Glomerular endothelial cell (primary cell): ENCODE measurements at places on chromosomes 12 and 14.

DNA sequence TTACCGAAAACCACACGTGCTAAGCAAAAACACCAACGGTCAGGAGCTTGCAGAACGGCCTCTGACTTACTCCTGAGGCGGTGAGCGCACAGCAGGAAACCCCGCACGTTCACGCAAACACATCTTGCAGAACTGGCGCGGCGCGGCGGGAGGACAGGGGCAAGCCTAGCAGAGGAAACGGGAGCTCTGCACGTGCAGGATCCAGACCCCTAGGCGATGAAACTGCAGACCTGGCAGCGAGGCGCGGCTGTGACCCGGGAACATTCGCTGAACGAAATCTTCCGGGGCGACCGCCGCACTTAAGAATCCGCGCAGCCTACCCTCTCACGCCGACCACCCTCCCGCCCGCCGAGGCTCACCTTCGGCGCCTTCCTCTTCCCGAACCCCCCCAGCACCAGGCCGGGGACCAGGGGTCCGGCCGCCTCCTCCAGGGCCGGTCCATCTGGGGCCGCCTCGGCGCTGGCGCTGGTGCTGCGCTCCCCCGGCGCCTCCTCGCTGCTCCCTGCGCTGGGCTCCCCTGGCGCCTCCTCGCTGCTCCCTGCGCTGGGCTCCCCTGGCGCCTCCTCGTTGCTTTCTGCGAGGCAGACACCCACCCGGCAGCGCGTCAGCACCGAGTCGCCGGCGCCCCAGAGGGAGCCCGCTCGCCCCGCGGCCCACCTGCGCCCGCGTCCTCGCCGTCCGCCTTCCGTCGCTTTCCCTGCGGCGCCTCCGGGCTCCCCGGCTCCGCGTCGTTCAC, 615 bp downstream of the DDX51 start:
- DNase-seq: no peak

- no peak for DNase-seq
Measured at GRCh38 chr14:21219561-21220111, 49.6 kb downstream of the HNRNPC start.

GRCh38 chr14:85247071-85247470, 282.9 kb upstream of the FLRT2 start:
- no peak for DNase-seq

DNA sequence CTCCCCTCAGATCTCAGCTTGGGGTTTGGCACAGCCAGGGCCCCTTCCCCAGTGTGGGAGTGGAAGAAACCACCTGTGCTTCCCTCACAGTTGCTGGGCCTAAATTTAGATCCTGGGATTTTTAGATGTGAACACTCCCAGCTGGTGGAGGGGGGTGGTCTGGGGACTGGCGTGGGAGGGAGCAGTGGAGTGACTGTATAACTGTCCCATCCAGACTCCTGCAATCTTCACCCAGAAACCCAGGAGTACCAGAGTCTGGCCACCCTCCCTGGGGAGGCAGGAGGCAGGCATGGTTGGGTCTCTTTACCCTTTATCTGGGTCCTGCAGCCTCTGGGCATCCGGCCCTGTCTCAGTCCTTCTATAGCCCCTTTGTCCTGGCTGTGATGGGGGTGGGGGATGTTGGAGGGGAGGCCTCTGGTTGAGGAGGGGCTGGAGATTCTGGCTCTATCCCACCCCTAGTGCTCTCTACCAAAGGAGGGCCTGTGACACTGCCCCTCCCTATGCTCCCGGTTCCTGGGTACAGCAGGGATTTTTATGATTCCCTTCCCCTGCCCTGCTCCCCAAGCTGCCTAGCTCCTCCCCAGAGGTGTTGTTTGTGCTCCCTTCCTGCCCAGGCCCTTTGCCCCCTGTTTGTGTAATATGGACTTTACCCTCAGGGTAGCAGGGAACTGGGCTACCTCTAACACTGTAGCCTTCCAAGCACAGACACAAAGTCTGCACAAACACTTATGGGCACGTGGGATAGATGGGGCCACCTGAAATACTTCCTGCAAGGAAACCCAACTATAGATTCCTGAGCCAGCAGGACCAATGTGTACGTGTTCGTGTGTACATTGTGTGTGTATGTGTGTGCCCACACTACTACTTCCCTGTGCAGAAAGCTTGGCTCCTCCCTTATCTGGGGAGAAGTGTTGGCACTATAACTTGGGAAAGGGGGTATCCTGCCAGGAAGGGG, 1.7 kb downstream of the ERBB3 start:
- no peak for DNase-seq

GRCh38 chr14:50773632-50774541, 57.1 kb downstream of the NIN start:
- DNase-seq: no peak
